ENCODE measurements at places on chromosomes 2 and 18.

DNA sequence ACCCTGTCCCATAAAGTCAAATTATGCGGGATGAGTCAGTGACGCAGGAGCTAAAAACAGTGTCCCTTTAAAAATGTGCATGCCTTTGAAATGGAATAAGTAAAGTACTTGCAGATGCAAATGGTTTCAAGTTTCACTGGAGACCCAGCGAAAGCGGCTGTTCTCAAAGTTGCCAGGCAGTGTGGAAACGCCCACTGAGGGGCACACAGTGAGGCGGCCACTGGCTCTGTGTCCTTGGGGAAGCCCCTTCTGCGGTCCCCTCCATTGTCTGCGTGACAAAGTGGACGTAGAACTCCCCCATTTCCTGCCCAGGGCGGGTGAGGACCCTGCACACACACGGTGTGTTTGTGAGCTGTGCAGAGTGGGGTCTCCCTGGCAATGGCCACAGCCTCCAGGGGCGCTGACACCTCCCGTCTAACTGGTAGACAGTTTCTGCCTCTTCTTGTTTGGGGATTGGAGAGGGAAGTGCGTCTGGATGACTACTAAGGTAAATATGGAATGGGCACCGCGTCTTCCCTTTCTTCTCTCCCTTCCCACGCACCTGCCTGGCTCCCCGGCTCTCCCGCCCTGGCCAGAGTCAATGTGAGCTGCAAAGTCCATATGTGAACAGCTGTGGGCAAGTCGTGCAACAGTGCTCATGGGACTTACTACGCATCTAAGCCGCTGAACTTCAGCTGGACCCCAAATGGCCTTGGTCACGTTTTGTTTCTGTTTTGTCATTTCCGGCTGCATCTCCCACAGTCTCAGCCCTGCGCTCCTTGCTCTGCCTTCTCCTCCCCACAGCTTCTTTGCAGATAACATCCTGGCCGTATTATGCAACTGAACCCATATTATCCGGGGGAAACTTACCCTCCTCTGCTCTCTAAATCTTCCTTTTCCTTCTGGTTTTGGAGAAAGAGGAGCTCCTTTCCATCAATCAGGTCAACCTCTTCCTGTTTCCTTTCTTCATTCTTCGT is 33.7 kb upstream of the ZNF516 start:
- no peak for DNase-seq

DNA sequence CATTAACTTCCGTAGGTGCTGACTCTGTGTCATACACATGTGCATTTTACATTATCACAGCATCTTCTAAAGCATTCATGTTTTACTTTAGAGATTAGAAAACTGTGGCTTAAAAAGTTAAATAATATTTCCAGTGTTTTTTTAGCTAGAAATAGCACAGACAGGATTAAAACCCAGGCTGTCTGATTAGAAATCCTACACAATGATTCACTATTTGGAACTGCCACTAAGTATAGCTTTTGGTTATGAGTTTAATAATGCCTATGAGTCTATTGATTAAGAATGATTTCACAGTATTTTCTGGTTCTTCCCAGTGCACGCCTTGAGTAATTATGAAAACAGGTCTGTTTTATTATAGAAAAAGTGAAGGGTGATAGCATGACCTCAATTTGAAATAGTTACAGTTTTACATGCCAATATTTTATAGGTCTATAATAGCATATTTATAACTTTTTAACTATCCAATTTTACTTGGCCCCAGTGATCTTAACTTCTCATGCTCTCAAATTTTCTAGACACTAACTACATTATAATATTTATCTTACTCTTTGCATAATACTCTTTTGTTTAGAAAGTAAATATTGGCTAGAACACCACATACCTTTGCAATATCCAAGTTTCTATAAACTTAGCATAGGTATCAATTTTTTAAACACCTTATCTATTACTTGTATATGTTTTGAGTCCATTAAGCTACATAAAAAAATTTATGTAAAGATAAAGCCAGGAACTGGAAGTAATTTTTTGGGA is 313.2 kb downstream of the RND3 start:
- DNase-seq = no peak

DNA sequence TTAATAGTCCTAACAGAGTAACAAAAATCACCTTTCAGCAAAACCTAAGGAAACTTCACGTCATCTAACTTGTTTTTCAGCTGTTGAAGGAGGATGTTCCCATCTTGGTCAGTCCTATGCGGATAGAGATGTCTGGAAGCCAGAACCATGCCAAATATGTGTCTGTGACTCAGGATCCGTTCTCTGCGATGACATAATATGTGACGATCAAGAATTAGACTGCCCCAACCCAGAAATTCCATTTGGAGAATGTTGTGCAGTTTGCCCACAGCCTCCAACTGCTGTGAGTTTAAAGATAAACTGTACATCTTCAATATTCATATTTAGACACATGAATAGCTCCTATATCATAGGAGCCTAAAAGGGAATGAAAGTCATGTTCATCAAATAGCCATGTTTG is 10.5 kb downstream of the COL3A1 start:
- DNase-seq = no peak

- no peak for DNase-seq
These were observed 52.8 kb downstream of the METTL4 start for GRCh38 chr18:2518473-2518872.

DNA sequence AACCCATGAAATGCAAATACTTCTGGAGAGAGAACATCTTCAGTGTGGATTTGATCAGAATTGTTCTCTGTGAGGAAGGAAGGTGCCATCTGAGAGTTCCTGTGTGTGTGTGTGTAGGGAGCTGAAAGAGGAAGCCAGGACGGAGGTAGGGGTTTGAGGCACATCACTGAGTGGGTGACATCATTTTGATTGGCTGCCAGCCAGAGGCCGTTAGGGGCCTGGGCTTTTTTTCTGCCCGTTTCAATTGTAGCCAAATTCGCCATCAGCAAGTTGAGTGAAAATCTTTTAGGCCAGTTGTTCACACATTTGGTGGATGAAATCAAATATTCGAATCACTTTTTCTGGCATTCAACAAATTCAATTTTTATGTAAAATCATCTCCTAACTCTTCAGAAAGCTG is 48.9 kb downstream of the TSN start:
- DNase-seq = no peak

- peak; percentile 11 for DNase-seq
These were observed 395.6 kb upstream of the TRIB2 start for GRCh38 chr2:12320991-12321641.

- no peak for DNase-seq
These were observed 46.2 kb downstream of the TWSG1 start for GRCh38 chr18:9380621-9381395.
